ENCODE measurements at places on chromosomes 2 and 18.

- DNase-seq = no peak
These were observed 140.7 kb downstream of the PTRHD1 start for GRCh38 chr2:24652265-24653182.

GRCh38 chr2:159140070-159140769, 146.3 kb downstream of the WDSUB1 start:
- DNase-seq = no peak

DNA sequence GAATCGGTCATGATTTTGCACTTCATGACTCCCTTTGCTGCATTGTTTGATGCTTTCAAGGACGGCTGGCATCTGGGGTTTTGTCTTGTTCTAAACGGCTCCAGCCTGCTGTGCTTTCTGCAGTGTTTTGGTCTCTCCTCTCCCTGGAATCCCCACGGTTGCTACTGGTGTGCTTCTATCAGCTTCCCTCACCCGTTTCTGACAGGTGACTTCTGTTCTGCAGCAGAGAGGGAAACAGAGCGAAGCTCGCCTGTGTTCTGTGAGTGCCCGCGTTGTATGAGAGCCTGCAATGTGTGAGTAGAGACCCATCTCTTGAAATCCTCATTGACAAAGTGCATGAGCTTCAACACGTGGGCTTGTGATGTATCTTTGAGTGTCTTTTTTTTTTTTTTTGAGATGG, 102.8 kb downstream of the DCDC2C start:
- no peak for DNase-seq

DNA sequence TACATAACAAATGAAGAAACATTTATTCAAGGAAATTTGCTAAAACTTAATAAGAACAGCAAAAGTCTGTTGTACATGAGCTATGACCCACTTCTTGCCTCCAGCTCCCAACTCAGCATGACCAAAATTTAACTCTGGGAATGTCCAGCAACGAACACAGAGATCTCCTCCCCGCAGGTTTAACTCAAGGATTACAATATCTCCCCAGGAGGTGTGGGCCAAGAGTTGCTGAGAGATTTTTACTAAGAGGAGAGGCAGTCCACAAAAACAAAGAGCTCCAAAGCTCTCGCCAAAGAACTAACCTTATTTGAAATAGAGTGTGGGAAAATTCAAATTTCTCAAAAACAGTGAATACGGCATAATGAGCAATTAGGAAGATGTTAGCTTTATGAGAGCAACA, 318.5 kb downstream of the GRB14 start:
- DNase-seq = no peak

Measured in stimulated activated CD8-positive, alpha-beta memory T cell treated with anti-CD3 and anti-CD28 coated beads, Interleukin-4, amount 100 ng/mL, for 1 hour (primary cell).